DMS53 (cell line): ENCODE measurements at places on chromosomes 2 and 18.

- DNase-seq = no peak
These were observed 193.8 kb downstream of the RBM43 start for GRCh38 chr2:151067658-151068369.

GRCh38 chr2:209577376-209578357, 153.8 kb downstream of the MAP2 start:
- peak; percentile 64 for DNase-seq

DNA sequence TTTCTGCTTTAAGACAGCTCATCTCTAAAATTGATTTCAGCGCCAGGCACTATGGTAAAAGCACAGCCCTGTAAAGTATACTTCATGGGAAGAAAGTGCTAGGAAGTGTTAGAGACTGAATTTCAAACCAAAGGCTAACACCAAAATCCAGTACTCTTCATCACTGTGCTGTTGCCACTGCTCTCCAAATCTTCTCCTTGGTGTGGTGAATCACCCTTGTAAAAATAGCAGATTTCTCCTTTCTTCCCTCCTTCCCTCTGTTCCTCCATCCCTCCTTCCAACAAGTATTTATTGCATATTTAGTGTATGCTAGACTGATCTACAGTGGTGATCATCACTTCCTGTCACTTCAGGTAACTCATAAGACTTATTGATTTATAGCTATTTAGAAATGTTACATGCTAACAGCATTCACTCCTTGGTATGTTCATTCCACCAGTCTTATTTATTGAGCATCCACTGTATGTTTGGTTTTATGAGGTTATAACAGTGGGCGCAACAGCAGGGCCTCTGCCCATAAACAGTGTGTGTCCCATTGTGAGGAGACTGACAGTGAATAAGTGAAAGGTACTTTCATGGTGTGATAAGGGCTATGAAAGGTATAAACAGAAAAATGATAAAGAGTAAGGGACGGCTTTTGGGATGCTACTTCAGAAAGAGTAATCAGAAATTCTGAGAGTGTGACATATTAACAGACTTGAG, 20.0 kb downstream of the KDM3A start:
- no peak for DNase-seq

- peak; percentile 96 for DNase-seq
These were observed 24.8 kb upstream of the STK39 start for GRCh38 chr2:168272225-168272624.

GRCh38 chr2:41922177-41922576, 125.6 kb upstream of the PKDCC start:
- DNase-seq = peak; percentile 27

- DNase-seq = no peak
These were observed 36.0 kb downstream of the SERTAD2 start for GRCh38 chr2:64617631-64618151.

- DNase-seq = no peak
These were observed 13.1 kb upstream of the GPR55 start for GRCh38 chr2:230938098-230938497.

GRCh38 chr2:156511803-156512202, 75.6 kb downstream of the GPD2 start:
- no peak for DNase-seq

- no peak for DNase-seq
These were observed 74.8 kb upstream of the SLC66A3 start for GRCh38 chr2:11080253-11081115.

DNA sequence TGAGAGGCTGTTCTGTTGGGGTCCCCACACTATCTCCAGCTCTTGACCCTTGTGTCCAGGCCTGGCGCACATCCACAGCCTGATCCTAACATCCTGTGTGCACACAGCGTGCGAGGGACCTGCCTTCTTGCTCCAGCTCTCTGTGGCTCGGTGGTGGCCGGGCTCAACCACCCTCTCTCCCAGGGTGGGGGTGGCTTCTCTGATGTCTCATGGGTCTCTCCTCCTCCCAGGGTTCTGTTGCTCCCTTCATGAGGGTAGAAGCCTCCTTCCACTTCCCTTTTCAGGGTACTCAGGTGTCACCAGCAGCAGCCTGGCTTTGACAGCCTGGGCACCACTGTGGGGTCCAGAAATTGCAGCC, 196.9 kb upstream of the RAB6C start:
- DNase-seq = no peak

DNA sequence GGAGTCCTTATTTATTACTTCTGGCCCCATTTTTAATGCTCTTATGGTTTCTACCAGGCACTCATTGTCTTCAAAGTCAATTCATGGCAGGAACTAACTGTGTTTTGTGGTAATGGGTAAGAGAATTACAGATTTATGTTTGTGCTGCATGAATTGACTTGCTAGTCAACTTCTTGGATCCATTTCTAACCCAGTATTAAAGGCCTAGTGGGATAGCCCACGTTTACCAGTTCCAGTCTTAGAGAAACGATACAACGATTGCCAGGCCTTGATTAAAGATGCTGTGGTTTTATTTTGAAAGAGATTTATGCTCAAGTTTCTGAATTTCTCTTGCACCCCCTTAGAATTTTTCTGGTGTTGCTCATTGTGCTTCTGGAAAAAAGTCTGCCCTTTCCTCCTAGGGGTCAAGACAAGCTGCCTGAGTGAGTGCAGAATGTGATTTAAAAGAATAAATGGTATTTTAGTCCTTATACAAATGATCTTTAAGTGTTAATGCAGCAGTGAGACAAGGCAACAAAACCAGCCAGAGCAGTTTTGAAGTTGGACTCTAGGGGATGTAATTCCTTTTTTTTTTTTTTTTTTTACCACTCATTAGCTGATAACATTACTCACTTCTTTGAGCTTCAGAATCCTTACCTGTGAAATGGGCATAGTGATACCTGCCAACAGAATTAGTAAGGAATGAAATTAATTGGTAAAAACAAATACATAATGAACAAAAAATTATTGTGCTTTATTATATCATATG, 101.5 kb downstream of the ARHGAP15 start:
- no peak for DNase-seq

DNA sequence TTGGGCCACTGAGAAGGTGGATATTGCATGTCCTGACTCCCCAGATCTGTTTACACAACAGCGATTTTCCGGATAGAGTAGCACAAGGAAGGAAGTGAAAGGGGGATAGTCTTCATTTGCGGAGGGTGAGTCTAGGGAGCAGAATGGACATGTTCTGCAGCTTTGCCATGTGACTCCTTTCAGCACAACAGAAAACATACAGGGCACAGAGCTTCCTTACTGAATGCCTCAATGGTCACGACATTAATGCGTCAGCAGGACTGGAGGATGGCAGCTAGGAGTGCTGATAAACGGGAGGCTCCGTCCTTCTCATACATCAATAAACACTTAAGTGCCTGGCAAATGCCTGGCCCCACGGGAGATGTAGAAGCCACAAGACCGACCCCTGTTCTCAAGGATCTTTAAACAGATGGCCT, 163.0 kb downstream of the FAM210A start:
- DNase-seq = no peak

DNA sequence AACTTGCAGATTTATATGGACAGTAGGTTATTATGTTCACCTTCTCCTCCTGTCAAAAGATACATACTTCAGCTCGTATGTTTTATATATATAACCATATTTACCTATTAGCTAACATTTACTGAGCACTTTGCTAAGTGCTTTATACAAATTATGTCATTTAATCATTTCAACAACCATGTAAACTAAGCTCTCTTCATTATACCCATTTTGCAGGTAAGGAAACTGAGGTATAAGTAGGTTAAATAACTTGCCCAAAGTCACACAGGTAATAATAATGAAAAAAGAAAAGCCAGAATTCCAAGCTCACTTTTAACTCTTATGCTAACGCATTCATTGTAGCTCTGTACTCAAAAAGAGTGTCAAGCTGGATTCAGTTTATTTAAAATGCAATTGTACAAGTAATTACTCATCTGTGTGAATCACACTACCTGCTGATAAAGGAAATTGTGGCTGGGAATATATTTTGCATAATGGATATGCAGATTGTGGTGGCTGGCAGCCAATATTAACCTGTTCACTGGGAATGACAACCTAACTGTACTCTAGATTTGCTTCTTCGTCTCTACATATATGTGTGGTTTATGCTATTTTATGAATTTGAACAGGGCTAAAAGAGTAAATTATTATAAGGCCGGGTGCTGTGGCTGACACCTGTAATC, 20.6 kb downstream of the SLC16A14 start:
- DNase-seq = no peak

DNA sequence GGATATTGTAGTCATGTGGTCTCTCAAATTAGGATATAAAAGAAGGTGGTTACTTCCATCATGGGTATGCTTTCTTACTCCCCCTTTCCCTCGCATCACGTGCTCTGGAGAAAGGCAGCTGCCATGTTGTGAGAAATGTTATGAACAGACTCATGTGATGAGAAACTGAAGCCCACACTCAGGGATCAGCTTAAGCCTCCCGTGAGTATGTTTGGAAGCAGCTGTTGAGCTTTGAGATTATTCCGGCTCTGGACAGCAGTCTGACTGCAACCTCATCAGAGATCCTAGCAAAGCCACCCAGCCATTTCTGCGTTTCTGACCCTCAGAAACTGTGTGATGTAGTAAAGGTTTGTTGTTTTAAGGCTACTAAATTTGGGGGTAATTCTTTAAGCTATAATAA, 700.1 kb downstream of the ADCYAP1 start:
- DNase-seq = no peak

DNA sequence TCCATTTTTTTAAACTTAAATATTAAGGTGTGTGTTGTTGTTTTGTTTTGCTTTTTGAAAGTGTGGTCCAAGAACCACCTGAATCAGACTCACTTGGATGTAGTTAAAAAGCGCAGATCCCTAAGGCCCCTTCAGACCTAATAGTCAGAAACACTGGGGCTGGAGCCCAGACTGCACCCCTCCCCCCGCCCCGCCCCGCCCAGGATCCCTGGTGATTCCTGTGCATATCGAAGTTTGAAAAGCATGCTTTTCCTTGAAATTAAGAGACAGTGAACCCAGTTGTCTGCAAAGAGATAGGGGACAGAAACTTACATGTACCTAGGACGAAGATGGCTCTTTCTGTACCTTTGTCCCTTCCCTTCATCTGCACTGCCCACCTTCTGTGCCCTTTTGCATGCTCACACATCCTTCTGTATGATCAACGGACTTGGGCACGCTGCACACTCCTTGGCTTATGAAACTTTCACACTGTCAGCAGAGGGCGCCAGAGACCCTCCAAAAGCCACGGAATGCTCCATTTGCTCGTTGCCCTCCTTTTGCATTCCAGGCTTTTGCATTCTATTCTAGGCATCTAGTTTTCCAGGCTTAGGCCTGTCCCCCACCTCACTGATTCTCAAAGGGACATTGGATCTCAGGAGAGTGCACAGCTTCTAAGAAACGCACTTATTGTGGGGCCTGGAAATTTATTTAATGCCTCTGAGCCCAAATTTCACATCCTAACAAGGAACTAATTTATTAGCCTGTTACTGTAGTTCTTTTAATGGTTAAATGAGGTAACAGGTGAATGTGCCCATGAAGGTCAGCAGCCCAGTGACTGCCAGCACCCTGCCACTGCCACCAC, 32.8 kb upstream of the SLC14A1 start:
- DNase-seq = peak; percentile 89

- DNase-seq = no peak
These were observed 141.6 kb upstream of the TTC39C start for GRCh38 chr18:23872701-23873550.

- peak; percentile 21 for DNase-seq
These were observed 64.0 kb downstream of the SLC39A10 start for GRCh38 chr2:195721042-195721441.

- DNase-seq = peak; percentile 27
These were observed 1337.2 kb upstream of the NRXN1 start for GRCh38 chr2:52369178-52369577.

- DNase-seq = no peak
These were observed 152.4 kb upstream of the CAVIN2 start for GRCh38 chr2:191999101-191999841.

- no peak for DNase-seq
These were observed 15.4 kb upstream of the MAL start for GRCh38 chr2:95010126-95010525.

DNA sequence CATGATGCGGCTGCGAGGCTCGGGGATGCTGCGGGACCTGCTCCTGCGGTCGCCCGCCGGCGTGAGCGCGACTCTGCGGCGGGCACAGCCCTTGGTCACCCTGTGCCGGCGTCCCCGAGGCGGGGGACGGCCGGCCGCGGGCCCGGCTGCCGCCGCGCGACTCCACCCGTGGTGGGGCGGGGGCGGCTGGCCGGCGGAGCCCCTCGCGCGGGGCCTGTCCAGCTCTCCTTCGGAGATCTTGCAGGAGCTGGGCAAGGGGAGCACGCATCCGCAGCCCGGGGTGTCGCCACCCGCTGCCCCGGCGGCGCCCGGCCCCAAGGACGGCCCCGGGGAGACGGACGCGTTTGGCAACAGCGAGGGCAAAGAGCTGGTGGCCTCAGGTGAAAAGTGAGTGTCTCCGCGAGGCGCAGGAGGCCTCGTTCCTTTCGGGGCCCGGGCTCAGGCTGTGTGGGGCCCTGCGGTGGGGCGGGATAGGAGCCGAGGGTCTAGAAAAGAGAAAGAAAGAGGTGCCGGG, 520 bp downstream of the GLS start:
- peak; percentile 75 for DNase-seq

- DNase-seq = peak; percentile 20
These were observed 43.9 kb upstream of the STPG4 start for GRCh38 chr2:47198985-47199451.

- no peak for DNase-seq
These were observed 2.7 kb downstream of the TCF4 start for GRCh38 chr18:55585065-55585919.

DNA sequence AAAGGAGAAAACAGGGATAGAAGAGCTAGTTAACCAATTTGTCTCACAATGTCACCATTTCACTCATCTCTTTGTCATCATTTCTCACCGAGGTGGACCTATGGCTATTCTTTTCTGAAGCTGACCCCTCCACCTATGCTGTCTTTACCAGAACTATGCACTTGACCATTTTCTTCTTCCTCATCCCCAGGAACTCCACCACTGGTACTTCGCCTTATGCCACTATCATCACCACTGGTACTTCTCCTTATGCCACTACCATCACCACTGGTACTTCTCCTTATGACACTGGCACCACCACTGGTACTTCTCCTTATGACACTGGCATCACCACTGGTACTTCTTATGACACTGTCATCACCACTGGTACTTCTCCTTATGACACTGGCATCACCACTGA, 745.8 kb upstream of the CHAC2 start:
- DNase-seq = no peak

DNA sequence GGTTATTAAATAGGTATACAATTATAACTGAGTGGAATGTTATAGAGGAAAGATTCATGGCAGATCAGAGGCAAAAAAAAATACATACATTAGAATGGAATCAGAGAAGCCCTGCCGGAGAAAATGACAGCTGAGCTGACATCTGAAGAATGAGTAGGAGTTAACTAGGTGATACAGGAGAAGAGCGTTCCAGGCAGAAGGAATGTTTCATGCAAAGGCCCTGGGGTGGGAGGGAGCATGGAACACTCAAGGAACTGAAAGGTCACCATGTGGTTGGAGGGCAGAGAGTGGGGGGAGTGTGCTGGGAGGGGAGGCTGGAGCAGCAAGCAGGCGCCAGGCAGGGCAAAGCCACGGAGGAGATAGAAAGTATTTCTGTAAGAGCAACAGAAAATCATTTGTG, 31.6 kb upstream of the CDK5R2 start:
- no peak for DNase-seq

GRCh38 chr2:138654146-138654545, 126.0 kb downstream of the NXPH2 start:
- no peak for DNase-seq
